ENCODE measurements at places on chromosomes 4 and X. TPM values are rescaled to one million over a fixed set of nuclear protein-coding genes. Genes with fewer than 3 reads are reported as not detected.

Gene RBM10
- total RNA-seq, result 53.0 TPM

Gene SMPX
- total RNA-seq, result not detected

Gene HAUS7
- total RNA-seq, result 42.4 TPM

Gene RPS6KA6
- 0.15 TPM for total RNA-seq

Gene GABRQ
- total RNA-seq, result 0.13 TPM

Gene TAF7L
- total RNA-seq, result 1.00 TPM

Gene IRAK1
- 139 TPM for total RNA-seq

Gene SLC9A6
- 16.9 TPM for total RNA-seq

Gene SLC9B2
- total RNA-seq, result 27.0 TPM

Gene YY2
- total RNA-seq, result 0.49 TPM

Gene TSPAN6
- total RNA-seq, result 28.0 TPM

Gene RAB9B
- total RNA-seq, result 0.13 TPM

Gene ADH4
- not detected for total RNA-seq

Gene TMPRSS11D
- not detected for total RNA-seq

Gene HSFX4
- not detected for total RNA-seq

Gene SPATA18
- total RNA-seq, result 6.8 TPM

Gene DMD
- total RNA-seq, result 1.3 TPM

Gene MAGEC1
- not detected for total RNA-seq

Gene CENPI
- 17.7 TPM for total RNA-seq

Gene ANXA10
- total RNA-seq, result not detected

Gene MAGEA8
- total RNA-seq, result not detected

Gene RASL11B
- total RNA-seq, result not detected

Gene SLC9B1
- total RNA-seq, result not detected

Gene TCEAL5
- not detected for total RNA-seq

Gene AKAP4
- not detected for total RNA-seq

Gene TMPRSS11A
- not detected for total RNA-seq

Gene ZNF275
- 4.4 TPM for total RNA-seq

Gene HMX1
- total RNA-seq, result not detected

Gene SASH3
- not detected for total RNA-seq

Gene MSN
- 799 TPM for total RNA-seq

Gene SMARCA1
- total RNA-seq, result 8.0 TPM

Gene PDGFC
- 4.0 TPM for total RNA-seq

Gene SLC10A7
- 7.3 TPM for total RNA-seq

Gene GLRA2
- total RNA-seq, result not detected

Gene MAGEA12
- not detected for total RNA-seq

Gene BTC
- 0.34 TPM for total RNA-seq

Gene FOXR2
- not detected for total RNA-seq

Gene PAGE5
- total RNA-seq, result not detected

Gene ZCCHC18
- 1.5 TPM for total RNA-seq

Gene PRDM8
- 0.53 TPM for total RNA-seq
